Stimulated activated CD4-positive, alpha-beta T cell treated with anti-CD3 and anti-CD28 coated beads, Interleukin-15, amount 100 ng/mL, for 1 hour (primary cell): ENCODE measurements at places on chromosomes 12 and 14.

GRCh38 chr12:26188127-26188526, 7.2 kb upstream of the SSPN start:
- DNase-seq: no peak

DNA sequence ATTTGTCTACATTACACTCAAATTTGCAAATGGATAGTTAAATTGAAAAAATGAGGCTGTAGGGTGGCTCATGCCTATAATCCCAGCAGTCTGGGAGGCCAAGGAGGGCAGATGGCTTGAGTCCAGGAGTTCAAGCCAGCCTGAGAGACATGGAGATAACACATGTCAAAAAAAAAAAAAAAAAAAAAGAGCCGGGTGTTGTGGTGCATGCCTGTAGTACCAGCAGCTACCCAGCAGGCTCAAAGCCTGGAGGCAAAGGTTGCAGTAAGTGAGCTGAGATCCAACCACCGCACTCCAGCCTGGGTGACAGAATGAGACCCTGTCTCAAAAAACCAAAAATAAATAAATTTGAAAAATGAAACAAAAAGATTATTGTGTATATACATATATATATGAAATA, 119.9 kb upstream of the MGAT4C start:
- DNase-seq: no peak

GRCh38 chr14:97644365-97644764, 847.2 kb downstream of the VRK1 start:
- DNase-seq: no peak

- DNase-seq: no peak
Observed at GRCh38 chr12:51890133-51890464, 2.2 kb downstream of the ANKRD33 start.

DNA sequence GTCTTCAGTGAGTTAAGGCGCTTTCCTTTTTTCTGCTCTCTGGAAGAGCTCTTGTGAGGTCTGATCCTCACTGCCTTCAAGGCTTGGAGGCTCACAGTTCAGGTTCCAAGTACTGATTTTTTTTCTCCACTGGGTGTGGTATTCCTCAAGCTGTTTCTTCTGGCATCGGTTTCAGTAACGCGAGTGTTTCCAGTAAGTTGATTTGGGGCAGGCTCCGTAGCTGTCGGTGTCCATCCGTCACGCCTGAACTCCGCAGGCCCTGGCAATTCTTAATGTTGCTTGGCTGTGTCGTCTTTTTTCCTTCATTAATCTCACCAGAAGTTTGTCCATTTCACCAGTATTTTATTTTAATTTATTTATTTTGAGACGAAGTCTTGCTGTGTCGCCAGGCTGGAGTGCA, 30.6 kb downstream of the LRCOL1 start:
- DNase-seq: no peak

DNA sequence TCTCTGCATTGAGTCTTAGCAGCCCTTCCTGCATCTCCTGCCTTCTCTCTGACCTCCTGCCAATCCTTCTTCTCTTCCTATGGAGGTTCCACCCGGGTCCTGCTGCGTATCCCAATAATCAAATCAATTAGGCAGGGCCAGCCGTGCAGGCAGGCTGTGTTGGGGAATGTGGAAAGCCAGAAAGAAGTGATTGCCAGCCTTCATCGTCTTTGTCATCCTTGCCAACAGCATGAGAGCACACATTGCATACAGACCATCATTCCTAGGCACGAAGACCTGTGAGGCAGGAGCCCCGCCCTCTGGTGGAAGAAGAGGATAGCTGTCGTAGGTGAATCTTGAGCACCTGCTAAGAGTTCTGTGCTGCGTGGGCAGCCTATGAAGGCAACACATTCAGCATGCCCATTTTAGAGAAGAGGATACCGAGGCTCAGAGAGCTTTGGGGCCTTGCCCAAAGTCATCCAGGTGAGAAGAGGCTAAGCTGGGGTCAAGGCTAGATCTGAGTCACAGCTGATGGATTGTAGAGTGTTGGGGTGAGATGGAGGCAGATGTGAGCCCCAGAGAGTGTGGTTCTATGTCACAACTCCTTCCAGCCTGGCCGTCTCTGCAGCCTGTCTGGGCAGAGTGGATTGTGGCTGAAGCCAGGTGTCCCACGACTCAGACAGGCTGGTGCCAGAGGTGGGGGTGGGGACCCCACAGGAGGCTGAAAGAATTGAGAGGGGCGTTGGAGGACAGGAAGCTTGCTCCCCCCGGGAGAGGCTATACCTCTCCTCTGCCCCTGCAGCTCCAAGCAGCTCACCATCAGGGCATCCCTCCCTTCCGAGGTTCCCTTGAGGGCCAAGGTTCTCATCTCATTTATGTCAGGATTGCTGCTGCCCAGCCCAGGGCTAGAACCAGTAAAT, 12.7 kb downstream of the C14orf132 start:
- DNase-seq: no peak

- no peak for DNase-seq
Observed at GRCh38 chr14:75101491-75101890, 25.4 kb downstream of the NEK9 start.

DNA sequence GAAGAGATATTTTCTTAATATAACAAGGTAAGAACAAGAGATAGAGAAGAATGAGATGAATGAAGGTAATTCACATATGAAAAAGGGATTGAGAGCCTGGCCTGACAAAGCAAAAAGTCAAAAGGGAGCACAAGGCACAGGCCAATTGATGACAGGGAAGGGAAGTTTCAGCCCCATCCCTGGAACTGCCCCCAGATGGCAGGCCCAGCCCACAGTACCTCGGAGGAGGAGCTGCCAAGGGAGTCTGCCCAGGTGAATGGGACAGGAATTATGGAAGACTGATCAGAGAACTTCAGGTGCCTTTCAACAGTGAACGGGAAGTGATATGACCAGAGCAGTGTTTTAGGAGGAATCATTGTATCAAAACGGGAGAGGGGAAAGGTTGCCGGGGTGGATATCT, 15.7 kb downstream of the SNRPF start:
- no peak for DNase-seq

- DNase-seq: no peak
Observed at GRCh38 chr12:97681612-97682504, 219.3 kb downstream of the RMST start.

DNA sequence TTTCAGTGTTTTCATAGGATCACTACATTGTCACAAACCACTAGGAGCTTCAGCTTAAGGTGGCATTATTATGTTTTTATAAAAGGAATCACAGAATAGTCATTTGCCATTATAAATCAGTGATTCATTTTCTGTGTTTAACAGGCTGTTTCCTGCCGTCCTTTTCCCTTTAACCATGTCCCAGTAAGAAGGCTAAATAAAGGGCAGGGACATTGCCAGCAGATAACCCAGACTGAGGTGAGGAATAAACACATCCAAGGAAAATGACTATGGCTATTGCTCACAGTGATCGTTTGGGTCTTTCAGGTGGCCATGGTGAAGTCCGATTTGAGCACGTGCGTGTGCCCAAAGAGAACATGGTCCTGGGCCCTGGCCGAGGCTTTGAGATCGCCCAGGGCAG, 17.9 kb upstream of the ALDH2 start:
- no peak for DNase-seq

- no peak for DNase-seq
Observed at GRCh38 chr12:43226151-43226550, 325.9 kb downstream of the ADAMTS20 start.

DNA sequence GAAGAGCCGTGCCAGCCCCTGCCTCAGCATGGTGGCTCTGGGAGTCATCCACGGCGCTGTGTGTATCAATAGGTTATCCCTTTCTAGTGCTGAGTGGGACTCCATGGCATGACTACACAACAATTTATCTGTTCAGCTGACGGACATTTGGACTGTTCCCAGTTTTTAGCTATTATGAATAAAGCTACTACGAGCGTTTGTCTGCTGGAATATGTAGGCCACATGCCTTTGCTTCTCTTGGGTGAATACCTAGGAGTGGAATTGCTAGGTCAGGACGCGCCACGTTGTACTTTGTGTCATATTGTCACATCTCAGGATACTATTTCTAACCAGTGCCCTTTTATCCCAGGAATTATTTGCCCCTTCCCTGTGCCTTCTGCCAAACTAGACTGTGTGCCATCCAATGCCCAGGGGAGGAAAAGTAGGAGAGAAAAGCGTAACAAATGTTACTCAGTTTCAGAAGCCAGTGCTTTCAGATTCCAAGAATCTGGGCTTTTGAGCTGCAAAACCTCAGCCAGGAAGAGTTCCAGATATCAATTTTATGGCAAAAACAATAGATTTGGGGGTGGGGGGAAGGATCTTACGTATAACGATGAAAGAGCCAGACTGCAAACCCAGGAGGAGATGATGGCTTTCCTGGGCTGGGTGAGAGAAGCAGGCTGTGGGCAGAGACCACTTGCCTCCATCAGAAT, 62.5 kb upstream of the NCOR2 start:
- DNase-seq: no peak

GRCh38 chr14:50087341-50088116, 28.8 kb downstream of the VCPKMT start:
- DNase-seq: no peak

DNA sequence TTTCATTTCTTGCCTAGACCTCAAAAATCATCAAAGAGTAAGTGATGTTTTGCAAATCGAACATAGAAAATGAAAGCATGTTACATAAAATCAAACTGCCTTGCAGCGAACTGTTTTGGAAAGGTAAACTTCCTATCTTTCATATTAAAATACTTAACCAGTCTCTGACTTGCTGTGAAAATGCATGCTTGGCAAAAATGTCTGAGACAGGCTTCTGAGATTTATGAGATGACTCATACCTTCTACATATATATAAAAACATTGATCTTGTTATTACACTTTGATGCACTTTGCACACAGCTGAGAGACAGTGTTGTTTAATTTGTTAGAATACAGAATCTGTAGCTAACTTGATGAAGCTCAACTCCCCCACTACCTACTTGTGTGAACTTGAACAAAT, 179.1 kb downstream of the KITLG start:
- no peak for DNase-seq

DNA sequence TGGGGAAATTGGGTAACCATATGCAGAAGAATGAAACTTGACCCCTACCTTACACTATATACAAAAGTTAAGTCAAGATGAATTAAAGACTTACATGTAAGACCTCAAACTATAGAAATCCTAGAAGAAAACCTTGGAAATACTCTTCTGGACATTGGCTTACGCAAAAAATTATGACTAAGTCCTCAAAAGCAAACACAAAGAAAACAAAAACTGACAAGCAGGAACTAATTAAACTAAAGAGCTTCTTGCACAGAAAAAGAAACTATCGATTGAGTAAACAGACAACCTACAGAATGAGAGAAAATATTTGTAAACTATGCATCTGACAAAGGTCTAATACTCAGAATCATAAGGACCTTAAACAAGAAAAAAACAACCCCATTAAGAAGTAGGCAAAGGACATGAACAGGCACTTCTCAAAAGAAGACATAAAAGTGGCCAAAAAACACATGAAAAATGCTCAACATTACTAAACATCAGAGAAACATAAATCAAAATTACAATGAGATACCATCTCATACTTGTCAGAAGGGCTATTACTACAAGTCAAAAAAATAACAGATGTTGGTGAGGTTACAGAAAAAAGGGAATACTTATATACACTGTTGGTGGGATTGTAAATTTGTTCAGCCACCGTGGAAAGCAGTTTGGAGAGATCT, 37.0 kb upstream of the CFAP54 start:
- DNase-seq: no peak

DNA sequence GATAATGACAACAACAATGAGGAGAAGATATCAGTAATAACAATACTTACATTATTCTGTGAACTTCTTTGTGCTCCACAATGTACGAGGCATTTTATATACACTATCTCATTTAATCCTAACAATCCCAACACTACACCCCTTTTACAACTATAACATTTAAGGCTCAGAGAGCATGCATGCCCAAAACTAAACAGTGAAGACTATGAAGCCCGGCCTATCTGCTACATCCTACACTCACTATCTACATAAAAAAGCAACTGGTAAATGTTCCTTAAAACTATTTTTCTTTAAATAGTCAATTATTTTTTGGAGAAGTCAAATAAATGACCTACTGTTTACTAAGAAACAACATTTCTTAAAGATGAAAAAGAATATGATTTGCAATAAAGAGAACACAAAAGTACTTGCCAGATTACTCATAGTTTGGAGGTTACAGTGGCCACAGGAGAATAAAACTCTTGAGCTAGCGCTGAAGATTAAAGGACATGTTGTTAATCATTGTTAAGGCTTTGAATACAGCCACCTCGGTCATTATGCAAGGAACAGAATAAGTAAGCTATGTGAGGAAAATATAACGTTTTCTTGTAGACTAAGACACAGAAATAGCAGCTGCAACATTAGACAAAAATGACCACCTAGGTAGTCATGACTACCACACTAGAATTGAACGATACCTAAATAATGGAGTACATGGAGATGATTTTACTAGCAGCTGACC, 56.7 kb downstream of the EPS8 start:
- DNase-seq: no peak

DNA sequence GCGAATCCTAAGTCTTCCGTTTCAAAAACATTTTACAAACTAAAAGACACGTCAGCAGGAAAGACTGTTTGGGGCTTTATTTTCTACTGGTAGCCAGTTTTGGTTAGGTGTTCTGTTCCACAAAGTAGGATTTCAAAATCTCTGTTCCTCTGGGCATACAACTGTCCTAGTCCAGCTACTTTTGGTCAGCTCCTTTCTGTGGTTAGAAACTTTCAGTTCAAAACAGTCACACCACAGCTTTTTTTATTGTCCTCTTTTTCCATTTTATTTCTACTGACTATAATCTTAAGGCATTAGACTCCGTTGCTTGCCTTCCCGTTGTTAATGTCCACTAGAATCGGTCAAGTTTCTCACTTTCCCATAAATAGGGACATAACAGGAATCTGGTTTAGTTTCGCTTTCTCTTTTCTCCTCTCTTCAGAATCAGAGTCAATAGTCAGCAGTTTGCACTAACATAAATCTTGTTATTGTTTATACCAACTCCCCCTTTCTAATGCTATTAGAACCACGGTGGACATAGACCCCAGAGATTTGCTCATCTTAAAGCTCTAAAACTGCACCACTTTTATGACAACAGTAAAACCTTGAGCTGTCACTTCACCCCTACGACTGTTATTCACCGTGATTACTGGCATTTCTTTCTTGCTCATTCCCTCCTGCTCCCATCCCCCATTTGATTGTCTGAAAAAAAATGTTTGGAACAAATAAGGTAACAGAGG, 41.5 kb upstream of the NPAS3 start:
- DNase-seq: no peak

DNA sequence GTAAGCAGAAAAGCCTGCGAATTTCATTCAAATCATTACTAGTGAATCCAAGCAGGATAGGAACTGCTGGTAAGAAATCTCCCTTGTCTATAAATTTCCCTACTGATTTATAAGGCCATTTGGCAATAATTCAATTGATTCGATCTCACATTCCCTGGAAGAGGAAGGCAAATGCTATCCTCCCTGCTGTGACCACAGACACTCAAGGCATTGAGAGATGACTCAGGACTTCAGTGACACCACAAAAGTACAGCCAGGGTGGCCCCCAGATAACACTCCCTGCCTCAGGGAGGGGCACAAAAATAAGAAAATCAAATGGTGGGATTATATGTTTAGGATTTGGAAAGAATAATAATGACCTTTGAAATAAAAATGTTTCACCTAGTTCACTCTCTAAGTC, 162.7 kb downstream of the GRIP1 start:
- no peak for DNase-seq
